ENCODE measurements at places on chromosomes 16 and 17.

DNA sequence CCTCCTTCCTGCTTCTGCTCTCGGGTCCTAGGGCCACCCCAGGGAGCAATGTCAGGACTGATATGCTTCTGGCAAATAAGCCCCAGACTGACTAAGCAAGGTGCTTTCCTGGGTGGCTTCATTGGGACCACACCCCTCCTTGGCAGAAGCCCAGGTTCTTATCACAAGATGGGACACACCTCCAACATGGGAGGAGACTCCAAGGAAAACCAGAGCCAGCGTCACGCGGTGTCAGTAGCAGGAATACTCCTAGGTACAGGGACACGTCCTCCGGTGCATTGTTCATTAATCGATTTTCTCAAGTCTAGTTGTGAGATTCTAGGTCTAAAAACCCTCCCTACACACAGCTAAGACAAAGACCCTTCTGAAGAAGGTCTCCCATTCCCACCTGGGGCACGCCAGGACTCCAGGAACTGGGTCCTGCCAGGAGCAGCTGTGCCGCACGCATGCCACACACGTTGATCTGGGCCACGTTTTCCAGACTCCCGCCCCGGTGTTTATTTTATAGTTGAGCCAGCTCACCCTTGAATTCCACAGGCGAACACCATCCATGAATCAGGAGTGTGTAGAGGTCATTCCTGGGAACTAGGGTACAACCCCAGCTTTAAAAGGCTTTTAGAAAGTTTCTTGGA lies 30.8 kb downstream of the FA2H start:
- DNase-seq = peak; percentile 99

DNA sequence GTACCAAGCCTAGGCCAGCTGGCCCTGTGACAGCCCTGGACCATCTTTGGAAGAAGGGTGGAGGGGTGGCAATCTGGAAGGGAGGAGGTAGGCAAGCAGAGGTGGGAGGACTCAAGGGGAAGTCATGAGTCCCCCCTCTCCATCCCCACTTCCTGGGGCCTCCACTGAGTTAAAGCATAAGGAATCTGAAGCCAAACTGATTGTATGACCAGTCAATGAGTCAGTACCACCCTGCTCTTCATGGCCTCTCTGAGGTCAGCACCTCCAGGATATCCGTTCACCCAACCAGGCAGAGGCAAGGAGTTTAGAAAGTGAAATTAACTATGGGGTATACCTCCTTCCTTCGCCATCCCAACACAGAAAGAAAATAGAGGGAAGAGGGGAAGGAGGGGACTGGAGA lies 272.7 kb downstream of the SOX9 start:
- DNase-seq = peak; percentile 96

GRCh38 chr17:57682701-57683100 lies 62.4 kb downstream of the CCDC182 start:
- DNase-seq = no peak

GRCh38 chr17:65685110-65685509 lies 123.7 kb upstream of the AXIN2 start:
- no peak for DNase-seq

DNA sequence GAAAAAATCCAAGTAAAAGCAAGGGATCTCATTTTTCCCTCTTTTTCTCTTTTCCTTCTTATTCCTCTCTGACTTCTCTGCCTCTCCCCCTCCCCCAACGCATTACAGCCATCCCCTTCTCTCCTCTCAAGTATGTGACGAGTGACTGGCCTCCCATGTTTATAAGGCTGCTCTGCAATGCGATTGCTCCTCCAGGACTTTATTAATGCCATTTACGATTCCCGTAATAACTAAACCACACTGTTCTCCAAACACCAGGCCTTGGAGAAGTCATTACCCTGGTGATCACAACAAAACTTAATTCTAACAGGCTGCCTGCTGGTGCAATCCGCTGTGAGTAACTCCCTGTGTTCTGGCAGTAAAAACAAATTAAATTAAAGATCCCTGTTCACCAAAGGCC lies 88.8 kb downstream of the HS3ST3B1 start:
- no peak for DNase-seq

DNA sequence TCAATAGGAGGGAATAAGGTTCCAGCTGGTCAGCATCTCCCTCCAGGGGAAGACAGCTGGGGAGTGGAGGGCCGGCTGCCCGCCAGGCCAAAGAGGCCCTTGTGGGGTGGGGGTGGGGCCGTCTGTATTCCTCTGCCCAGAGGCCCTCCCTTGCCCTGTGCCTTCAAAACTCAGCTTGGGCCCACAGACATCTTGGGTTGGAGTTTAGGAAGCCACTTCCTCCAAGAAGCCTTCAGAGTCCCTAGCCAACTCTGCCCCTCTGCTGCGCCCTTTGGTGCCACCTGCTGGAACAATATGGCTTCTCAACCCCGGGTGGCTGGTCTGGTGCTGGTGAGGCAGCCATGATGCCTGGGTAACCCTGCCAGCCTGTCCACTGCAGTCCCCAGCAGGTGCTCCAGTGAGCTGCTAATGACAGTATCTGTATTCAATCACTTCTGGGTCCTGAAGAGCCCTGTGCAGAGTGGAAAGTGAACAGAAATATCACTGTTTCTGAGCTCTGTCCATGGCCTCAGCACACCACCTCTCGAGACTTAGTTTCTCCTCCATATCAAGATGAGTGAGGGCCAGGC lies 16.7 kb downstream of the HSD11B2 start:
- peak; percentile 63 for DNase-seq

DNA sequence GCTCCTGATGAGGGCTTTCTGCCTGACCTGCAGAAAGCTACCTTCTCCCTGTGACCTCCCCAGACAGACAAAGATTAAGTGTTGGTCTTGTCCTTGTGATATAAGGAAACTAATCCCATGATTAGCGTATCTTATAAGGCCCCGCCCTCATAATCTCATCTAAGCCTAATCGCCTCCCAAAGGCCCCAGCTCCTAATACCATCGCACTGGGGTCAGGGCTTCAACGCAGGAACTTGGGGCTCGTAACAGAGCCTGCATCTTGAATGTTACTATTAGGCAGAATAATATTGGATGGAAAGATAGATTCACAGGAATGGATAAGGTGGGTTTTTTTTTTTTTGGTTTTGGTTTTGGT lies 78.9 kb downstream of the C16orf95 start:
- DNase-seq = no peak

DNA sequence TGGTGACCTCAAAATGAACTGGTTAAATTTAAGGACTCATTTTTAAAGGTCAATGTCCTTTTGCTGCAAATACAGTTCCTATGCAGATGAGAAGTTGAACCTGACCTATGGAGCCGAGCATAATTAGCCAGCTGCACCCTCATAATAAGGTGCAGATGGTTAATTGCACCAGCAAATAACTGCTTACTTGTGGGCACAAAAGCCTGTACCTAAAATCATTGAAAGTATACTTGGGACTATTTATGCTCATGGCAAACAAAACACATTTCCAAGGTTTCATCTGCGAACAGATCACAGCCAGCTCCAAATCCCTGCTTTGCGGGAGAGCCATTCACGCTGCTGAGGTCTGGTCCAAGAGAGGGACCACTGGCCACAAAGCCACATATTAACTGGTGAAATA lies 13.0 kb downstream of the HYDIN start:
- no peak for DNase-seq

DNA sequence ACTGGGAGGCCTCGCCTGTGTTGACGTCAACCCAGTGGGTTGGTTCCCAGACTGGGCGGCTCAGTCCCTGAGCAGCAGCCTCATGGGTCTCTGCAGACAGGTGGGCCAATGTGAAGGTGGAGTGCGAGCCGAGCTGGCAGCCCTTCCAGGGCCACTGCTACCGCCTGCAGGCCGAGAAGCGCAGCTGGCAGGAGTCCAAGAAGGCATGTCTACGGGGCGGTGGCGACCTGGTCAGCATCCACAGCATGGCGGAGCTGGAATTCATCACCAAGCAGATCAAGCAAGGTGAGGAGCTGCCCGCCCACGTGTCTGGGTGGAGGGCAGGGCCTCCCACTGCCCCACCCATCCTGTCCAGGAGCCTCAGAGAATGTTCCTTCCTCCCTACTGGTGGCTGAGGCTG lies 44.1 kb downstream of the MRC2 start:
- peak; percentile 42 for DNase-seq

- no peak for DNase-seq
These were observed 4.6 kb downstream of the RBBP6 start for GRCh38 chr16:24543949-24544348.

- DNase-seq = no peak
These were observed 37.8 kb downstream of the TIMM22 start for GRCh38 chr17:1034652-1035210.

DNA sequence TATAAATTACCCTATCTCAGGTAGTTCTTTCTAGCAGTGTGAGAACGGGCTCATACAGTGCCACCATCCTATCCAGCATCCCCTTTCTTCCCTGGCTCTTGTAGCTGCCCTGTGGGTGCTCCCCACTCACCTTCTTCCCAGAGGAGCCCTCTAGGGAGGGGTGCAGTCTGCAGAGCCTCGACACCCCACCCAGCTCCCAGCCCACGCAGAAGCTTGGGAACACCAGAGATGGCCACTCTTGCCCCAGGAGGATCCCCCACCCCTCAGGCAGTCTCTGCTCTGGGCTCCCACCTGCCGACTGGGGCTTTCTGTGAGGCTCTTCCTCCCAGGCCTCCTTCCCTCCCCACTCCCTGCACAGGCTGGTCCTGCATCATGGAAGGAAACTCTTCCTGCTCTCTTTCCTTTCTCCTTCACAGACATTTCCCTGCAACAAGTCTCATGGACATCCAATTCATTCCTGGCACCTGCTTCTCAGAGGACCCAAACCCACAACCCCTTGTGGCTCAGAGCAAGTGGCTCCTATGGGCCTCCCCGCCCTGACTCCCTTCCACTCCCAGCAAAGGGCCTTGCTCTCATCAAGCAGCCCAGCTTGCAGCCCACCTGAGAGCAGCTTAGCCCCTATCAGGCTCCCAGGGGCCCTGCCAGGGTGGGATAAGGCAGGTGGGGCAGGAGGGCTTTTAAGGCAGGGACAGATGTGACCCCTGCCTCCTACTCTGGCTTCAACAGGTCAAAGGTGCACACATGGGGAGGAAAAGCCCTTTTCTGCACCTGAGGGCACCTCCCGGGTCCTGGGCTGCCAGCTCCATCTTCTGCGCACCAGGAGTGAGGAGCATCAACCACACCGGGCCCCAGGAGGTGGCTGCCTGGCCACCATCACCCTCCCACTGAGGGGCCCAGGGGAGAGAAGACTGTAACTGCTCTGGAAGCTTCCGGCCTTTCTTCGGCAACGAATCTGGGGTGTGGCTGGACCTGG lies 263.8 kb upstream of the TNRC6C start:
- no peak for DNase-seq

DNA sequence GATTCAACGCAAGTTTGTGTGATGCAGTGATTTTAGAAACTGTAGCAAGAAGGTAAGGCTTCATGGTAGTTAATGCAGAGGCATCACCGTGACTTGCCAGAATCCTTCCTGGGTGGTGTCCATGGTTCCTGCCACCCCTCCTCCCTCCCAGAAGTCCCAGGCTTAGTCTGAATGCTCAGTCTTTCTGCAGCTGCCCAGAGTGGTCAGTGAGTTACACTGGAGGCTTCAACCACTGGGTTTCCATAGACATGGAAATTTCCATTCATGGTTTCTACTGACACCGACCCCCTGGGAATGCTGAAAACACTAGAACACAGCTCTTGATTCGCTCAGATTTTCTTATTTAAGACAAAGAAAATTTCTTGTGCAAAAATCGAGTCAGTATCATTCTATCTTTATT lies 159.4 kb upstream of the HSBP1 start:
- DNase-seq = no peak

- DNase-seq = no peak
These were observed 3.9 kb downstream of the GAN start for GRCh38 chr16:81318711-81319110.

DNA sequence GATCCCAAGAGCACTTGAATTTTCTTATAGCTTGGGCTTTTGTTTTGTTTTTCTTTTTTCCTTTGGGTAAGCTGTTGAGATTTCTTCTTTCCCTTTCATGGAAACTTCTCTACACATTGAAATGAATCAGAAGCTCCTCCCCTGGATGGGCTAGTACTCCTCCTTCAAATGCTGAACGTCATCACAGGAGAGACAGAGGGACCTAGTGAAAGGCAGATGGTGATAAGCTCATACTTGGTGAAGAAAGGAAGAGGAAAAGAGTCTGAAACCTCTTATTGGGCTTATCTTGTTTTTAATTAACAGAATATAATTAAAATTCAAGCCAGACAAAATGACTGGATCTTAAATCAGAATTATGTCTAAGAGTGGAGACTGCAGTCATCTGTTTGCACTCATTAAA lies 147.3 kb downstream of the SNX11 start:
- no peak for DNase-seq

GRCh38 chr17:59027750-59028149 lies 78.9 kb downstream of the TRIM37 start:
- no peak for DNase-seq

GRCh38 chr16:83247767-83248372 lies 559.9 kb upstream of the HSBP1 start:
- DNase-seq = no peak

- DNase-seq = no peak
These were observed 78.2 kb upstream of the MON1B start for GRCh38 chr16:77112746-77113145.

- peak; percentile 57 for DNase-seq
These were observed 5.0 kb downstream of the SGCA start for GRCh38 chr17:50170662-50171370.
